ENCODE measurements at places on chromosomes 3 and 15.

- DNase-seq: no peak
These were observed 411 bp upstream of the EIF2B5 start for GRCh38 chr3:184134746-184135148.

DNA sequence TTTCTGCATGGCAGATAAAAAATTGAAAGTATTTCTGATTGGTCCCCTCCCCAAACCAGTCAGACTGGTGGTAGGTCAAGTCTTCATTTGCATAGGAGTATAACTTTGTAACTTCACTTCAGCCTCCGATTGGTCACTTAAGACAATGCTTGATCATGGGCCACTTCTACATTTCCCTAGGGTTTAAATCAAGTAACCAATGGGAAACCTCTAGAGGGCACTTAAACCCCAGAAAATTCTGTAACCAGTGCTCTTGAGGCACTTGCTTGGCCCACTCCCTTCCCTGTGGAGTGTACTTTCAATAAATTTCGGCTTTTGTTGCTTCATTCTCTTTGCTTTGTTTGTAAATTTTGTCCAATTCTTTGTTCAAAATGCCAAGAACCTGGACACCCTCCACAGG is 225.5 kb downstream of the ARPP21 start:
- no peak for DNase-seq

DNA sequence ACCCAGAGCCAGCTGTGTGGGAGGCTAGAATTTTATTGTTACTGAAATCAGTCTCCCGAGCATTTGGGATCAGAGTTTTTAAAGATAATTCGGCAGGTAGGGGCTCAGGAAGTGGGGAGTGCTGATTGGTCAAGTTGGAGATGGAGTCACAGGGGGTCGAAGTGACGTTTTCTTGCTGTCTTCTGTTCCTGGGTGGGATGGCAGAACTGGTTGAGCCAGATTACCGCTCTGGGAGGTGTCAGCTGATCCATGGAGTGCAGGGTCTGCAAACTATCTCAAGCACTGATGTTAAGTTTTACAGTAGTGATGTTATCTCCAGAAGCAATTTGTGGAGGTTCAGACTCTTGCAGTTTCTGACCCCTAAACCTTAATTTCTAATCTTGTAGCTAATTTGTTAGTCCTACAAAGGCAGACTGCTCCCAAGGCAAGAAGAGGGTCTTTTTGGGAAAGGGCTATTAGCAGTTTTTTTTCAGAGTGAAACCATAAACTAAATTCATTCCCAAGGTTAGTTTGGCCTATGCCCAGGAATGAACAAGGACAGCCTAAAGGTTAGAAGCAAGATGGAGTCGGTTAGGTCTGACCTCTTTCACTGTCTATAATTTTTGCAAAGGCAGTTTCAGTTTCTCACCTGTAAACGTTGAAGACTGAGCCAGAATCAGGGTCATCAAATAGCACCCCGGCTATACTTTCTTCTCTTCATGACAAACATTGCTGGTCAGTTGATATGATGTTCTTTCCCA is 28.2 kb downstream of the FLNB start:
- DNase-seq: no peak

GRCh38 chr15:94387849-94388441 is 156.6 kb downstream of the MCTP2 start:
- DNase-seq: no peak

DNA sequence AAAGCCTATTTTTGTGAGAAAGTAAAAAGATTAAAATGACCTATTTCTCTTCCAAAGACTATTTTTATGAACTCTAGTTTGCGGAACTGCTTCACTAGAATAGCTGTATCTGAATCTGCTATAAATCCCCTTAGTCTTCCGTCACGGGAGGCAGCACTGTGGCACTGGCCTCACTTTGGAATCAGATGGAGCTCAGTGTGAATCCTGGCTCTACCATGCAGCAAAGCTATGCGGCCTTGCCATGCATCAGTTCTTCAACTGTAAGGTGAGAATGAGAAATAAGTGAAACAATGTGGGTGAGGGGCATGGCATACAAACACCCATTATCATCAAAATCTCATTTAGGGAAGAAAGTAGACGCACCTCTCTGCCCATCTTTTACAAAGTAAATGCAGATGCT is 27.5 kb upstream of the CSPG5 start:
- no peak for DNase-seq

GRCh38 chr3:152719264-152719663 is 115.7 kb upstream of the P2RY1 start:
- no peak for DNase-seq

DNA sequence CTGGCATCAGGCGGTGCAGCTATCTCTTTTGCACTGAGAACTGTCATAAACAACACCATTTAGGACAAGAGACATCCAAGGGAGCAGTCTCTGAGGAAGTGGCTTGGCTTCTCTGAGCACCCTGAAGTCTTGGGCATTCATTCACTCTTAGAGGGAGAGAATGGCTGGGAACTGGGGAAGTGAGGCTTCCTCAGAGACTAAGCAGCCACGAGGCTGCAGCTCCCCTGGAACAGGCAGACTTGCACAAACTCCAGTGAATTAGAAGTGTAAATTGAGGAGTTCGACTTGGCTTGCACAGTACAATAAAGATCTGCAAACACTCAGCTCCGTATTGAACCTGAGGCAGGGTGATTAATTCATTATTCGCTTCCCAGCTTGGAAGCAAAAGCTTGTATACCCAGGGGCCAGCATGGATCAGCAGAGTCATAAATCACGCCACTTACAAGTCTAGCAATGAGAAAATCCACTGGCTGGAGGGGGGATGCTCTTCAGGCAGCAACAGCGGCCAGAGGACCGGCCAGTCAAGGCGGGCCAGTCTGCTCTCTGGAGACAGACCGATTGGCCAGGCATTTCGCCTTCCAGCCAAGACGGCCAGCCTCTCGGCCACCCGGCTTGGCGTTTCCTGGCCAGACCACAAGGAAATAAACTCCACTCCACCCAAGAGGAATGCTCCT is 118.8 kb upstream of the ADPGK start:
- DNase-seq: peak; percentile 55

- no peak for DNase-seq
These were observed 5.3 kb upstream of the GUCA1C start for GRCh38 chr3:108959017-108959416.

DNA sequence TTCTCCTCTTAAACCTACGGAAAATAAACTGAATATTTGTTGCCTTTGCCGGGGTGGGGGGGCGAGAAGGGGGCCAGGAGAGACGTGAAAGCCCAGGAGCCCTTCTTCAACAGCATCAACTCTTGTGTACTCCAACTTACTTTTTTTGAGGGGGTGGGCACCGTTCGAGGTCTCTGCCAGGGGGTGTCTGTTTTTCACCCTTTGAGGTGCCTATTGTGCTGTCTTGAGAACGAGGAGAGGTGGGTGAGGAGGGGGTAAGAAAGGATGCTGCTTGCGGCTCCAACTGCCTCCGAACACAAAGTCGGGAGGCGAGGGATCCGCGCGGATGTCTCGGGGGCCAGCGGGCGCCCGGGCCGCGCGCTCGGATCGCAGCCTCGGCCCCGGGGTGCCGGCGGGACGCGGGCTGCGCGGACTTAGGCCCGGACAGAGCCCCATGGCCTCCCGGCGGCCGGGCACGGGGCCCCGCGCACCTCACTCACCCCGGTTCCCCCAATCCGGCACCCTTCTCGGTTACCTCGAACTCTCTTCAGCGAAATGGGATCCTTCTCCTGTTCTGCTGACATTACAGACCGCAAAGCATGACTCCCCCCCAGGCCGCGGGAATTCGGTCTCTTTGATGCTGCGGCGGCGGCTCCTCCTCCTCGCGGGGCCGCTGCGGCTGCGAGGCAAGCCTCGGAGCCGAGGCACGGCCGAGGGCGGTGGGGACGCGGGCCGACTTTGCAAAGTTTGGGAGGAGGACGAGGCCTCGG is 650 bp downstream of the PYGO1 start:
- DNase-seq: peak; percentile 17

DNA sequence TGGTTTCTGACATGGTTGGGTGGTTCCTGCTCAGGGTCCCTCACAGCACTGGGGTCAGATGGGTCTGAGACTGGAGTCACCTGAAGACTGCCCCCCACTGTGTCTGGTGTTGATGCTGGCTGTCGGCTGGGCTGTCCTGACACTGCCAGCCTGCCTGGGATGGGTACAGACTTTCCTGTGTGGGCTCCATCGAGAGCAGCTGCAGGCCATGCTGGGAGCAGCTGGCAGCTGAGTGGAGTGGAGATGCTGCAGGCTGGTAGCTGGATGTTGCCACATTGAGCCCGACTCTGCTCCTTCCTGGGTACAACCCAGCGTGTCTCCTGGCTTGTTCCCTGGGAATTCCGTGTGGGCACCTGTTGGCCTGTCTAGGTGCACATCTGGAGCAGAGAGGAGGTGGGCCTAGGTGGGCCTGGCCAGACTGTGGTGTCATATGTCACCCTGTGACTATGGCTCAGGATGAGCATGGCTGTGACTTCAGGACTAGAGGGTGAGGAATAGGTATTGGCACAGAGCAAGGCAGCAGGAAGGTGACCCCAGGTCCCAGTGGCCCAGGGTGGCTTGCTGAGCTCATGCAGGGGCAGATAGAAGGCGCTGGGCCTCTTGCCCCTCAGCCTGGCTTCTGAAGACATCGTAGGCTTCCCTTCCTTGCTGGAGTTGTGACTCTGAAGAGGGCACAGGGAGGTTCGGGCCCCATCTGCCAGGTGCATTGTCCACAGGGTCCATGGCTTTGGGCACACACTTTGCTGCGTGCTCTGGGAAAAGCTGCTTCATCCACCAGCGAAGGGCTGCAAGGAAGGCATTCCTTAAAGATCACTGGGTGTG is 40.0 kb upstream of the PRR23E start:
- DNase-seq: no peak

DNA sequence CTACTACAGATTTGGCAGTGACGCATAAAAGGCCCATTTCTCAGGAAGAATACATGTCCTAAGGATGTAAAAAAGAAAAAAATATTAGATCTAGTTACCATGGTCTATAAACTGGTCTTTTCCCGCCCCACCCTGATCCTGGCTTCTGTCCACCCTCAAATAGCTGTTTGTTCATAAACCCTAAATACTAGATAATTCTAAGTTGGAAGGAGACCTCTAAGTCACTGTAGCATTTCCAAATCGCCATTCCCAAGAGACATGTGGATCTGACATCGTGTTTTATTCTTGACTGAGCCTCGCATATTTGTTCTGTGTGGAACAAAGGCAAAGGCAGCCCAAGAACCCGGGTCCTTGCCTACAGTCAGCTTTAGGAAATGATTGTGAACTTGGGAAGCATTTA is 49.0 kb downstream of the LMCD1 start:
- no peak for DNase-seq
